CD4-positive, alpha-beta T cell treated with Interleukin-15 for 4 hours (primary cell): ENCODE measurements at places on chromosomes 1 and 21.

GRCh38 chr1:14094611-14095400 lies 394.8 kb downstream of the PRDM2 start:
- no peak for DNase-seq

DNA sequence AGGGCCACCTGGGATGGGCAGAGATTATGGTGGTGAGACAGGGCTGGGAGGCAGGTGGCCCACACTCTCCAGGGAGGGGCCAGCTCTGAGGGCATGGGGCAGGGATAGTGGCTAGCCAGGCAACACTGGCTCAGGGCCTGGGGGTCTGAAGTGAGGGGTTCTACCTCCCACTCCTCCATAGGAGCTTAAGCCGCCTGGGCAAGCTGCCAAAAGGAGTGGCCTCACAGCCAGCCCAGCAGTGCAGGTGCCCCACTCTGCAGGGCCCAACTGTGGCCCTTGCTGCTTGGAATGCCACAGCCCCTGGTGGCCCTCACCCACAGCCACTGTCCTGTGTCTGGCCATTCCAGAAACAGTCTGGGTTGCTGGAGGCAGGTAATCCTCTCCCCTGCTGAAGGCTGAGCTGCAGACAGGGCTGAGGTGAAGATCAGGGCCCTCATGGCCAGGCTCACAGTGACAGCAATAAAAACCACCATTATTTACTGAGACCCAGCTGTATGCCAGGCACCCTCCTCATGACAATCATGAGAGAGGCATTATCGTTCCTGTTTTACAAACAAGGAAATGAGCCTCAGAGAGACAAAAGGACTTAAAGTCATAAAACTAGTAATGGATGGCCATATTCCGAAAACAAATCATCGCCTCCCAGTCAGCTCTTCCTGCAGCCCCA lies 31.0 kb downstream of the KIF21B start:
- DNase-seq: no peak

GRCh38 chr1:168116327-168116799 lies 20.4 kb downstream of the GPR161 start:
- no peak for DNase-seq

DNA sequence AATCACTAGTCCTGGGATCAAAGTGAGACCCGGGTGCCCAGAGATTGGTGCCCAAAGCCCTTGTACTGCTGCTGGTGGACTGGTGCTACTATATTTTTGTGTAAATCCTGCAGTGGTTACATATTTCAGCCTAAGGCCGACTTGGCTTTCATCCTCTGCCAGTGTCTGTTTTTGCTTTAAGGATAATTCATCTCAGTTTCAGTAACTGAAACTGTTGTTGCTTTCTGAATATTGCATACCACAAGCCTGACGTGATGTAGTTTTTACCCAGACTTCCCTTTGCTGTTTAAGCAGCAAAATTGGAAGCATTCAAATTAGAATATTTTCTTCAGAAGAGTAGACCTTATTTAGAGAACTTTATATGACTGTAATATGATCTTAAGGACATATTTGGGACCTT lies 341.8 kb downstream of the RYR2 start:
- DNase-seq: no peak

GRCh38 chr1:68173936-68174737 lies 58.2 kb downstream of the WLS start:
- no peak for DNase-seq
